ENCODE measurements at places on chromosomes 2 and 18.

GRCh38 chr2:150517951-150518680, 30.6 kb upstream of the RND3 start:
- DNase-seq, result no peak

DNA sequence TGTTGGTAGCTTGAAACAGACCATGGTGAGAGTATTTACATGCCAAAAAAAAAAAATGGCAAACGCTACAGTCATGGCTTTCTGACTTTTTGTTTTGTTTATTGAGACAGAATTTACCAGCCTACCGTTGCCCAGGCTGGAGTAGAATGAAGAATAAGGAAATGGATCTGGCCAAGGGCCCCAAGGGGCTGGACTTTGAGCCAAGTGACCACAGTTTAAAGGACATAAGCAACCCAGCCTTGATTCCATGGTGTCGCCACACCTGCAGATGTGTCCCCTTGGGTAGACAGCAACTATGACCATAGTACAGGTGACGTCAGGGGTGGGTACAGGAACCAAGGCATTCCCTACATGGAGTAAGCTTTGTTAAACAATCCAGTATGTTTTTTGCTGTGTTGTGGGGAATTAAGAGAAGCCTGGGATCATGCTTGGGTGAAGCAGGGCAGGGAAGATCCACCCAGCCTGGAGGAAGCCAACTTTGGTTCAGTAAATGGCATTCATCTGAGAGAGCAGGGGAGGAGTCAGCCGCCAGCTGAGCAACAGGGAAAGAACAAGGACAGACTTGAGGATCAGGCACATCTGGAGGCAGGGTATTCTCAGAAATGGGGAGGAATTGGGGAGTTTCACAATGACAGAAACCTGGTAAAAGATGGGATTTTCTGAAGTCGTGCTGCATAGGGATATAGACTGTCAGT, 110.3 kb upstream of the SH3BP4 start:
- no peak for DNase-seq

DNA sequence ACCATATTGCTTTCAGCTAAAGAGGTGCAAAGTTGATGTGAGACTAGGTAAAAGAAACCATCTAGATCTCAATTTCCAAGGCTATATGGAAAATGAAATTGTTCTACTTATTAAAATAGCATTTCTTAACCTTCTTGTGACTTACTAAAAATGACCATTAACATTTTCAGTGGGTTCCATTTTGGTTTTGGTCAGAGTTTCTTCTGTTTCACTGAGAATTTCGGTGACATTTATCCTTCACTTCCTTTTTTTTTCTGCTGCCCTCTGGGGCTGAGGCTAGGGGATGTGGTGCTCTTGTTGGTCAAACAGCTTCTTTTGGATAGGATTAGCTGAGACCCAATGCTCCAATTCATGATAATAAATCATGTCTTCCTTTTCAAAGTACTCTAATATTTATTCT, 44.3 kb upstream of the REL start:
- DNase-seq, result no peak

DNA sequence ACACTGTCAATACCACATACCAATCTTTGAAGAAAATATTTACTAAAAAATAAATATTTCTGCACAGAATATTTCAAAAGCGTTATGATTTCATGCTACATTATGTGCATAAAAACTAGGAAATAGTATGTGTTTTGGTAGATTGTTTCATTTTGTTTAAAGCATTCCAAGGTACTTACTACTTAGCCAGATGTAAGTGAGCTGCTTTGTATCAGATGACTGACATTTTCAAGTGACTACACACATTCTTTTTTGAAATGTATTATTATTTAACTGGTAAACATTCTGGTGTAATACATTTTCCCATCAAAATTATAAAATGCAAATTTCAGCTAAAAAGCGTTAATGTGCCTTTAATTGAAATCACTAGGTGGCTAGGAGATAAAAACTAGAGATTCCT, 21.5 kb downstream of the GCA start:
- DNase-seq, result no peak

DNA sequence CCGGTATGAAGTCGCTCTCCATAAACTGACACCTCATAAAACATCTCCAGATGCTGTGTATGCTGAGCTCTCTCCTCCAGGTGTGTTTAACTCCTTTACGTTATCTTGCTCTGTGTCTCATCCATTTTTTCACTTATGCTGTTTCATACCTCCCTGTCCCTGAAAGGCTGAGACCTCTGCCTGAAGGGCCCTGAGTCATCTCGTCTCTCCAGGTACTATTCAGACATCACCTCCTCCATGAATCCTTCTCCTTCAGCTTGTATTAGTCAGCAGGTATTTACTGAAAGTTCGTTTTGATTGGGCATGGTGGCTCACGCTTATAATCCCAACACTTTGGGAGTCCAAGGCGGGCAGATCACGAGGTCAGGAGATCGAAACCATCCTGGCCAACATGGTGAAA, 244.5 kb upstream of the EPHA4 start:
- no peak for DNase-seq

DNA sequence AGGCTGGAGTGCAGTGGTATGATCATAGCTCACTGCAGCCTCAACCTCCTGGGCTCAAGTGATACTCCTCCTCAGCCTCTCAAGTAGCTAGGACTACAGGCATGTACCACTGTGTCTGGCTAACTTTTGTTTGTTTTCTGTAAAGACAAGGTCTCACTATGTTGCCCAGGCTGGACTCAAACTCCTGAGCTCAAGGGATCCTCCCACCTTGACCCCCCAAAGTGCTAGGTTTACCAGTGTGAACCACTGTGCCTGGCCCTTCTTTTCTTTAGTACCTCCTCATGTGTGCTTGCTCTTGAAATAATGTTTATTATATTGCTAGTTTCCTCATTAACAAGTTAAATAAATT, 19.0 kb upstream of the COBLL1 start:
- no peak for DNase-seq

Data from erythroblast (primary cell).